ENCODE measurements at places on chromosomes 2 and 18.

- no peaks in the 10 kb centered on the region for H3K4me1 ChIP-seq
- no peak overlapping the region for H3K27ac ChIP-seq
- no peak overlapping the region for H3K4me3 ChIP-seq
- H3K36me3 ChIP-seq: no peaks in the 10 kb centered on the region
- DNase-seq: no peak
- H3K27me3 ChIP-seq: no peaks in the 10 kb centered on the region
Observed at GRCh38 chr18:34991561-34991960, 49.7 kb upstream of the MAPRE2 start.

DNA sequence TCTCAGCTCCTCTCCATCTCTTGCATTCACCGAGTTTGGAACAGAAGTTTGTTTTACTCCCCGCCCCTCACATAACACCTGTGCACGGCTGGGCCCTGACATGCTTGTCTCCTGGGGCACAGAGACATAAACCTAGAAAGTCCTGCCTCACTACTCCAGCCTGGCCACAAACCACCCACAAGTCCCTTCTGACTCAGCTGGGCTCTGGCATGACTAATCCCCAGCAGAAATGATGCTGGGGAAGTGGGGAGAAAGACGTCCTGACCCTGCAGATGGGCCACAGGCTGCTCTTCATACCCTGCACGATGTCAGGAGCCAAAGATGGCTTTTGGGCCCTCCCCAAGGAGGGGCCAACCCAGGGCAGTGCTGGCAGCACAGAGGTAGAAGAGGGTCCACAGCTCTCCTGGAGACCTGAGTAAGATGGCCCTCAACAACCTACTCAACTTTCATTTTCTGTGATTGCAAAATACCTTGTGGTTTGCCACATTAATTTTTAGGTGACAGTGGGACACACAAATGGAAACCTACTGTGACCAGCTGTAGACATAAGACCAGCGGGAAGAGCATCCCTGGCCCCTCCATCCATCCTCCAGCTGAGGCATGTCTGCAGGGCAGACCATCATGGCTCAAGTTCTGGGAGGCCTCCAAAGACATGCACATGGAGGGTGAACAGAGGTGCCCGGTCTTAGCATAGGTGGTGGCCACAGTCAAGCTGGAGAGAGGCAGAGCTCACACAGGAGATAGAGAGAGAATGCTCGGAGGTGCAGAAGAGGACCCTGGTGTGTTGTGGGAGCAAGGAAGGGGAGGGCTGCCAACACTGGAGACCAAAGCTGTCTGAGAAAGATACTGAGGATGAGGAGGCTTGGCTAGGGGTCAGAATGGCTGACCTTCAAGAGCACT lies 40.0 kb downstream of the DNMT3A start:
- no peaks in the 10 kb centered on the region for H3K36me3 ChIP-seq
- DNase-seq: no peak
- no peak overlapping the region for H3K27ac ChIP-seq
- H3K4me1 ChIP-seq: peaks cover 13% of the 10 kb centered on the region

- H3K4me3 ChIP-seq: no peak overlapping the region
- H3K36me3 ChIP-seq: no peaks in the 10 kb centered on the region
- no peak overlapping the region for H3K27ac ChIP-seq
- DNase-seq: no peak
- H3K4me1 ChIP-seq: no peaks in the 10 kb centered on the region
Observed at GRCh38 chr18:48796491-48797205, 154.1 kb downstream of the SMAD7 start.

GRCh38 chr2:43186679-43187374 lies 39.6 kb downstream of the ZFP36L2 start:
- no peak for DNase-seq
- no peak overlapping the region for H3K27ac ChIP-seq
- H3K27me3 ChIP-seq: no peaks in the 10 kb centered on the region
- H3K4me3 ChIP-seq: no peak overlapping the region

- DNase-seq: peak; percentile 68
- H3K4me1 ChIP-seq: no peaks in the 10 kb centered on the region
- no peak overlapping the region for H3K27ac ChIP-seq
Observed at GRCh38 chr2:98601532-98602132, 6.7 kb downstream of the COA5 start.

DNA sequence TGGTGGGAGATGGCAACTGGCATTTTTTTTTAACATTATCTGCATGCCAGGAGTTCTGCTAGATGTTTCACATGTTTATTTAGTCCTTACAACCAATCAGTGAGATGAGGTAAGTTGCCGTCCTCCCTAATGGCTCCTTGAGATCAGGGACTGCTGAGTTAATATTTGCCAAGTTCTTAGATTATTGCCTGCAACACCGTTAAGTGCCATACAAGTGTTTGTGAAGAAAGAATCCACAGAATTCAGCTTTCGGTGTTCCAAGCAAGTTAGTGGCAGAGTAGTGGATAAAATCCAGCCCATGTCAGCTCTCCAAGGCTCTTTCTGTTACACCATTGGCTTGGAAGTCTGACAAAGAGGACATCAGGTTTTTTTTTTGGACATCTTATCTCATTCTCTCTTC lies 95.9 kb downstream of the C1QL2 start:
- no peaks in the 10 kb centered on the region for H3K27me3 ChIP-seq
- no peak for DNase-seq
- no peak overlapping the region for H3K4me3 ChIP-seq
- no peaks in the 10 kb centered on the region for H3K4me1 ChIP-seq
- no peaks in the 10 kb centered on the region for H3K36me3 ChIP-seq

DNA sequence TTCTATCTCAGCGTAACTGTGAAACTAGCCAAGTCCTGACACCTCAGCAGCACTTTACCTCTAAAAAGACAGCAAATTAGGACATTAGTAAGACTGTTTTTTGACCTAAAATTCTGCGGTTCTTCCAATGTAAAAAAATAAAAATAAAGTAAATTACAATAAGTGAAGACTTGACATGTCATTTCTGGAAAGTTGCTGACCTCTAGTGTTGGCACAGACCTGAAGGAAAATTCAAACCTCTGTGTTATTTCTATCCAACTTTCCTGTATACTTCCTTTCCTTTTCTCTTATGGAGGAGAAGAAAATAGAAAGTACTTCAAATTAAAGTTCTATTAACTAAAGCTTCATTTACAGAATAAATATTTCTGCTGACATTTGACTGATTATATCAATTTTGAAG lies 110.6 kb downstream of the TMEM182 start:
- no peaks in the 10 kb centered on the region for H3K36me3 ChIP-seq
- H3K27ac ChIP-seq: no peak overlapping the region
- H3K4me1 ChIP-seq: no peaks in the 10 kb centered on the region
- no peaks in the 10 kb centered on the region for H3K27me3 ChIP-seq

DNA sequence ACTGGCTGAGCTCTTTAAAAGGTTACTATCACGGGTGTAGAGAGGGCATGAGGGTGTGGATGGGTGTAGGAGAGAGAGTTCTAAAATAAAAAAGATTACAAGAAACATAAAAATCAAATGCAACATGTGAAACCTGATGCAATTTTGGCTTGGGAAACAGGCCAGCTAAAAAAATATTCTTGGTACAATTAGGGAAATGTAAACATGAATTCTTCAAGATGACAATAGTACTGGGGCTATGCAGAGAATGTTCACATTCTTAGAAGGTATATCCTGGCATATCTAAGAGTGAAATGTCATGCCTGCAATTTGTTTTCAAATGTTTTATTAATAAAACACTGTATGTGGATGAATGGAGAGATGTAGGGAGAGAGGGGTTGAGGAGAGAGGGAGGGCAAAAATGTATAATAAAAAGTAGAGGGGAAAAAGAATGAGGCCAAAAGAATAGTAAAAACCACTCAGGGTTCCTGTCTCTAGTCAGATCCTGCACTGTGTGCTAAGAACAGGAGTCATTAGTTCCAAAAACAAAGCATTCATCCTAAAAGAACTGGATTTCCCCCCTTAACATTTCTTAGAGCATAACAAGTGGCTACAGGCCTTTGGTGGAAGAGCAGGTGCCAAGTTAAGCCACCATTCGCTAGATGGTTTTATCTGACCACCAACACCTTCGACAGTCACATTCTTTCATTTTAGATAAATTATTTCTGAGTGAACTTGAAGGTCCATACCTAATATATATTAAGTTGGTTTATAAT lies 77.3 kb downstream of the LPIN2 start:
- DNase-seq: no peak
- H3K27ac ChIP-seq: no peak overlapping the region
- no peaks in the 10 kb centered on the region for H3K27me3 ChIP-seq
- H3K36me3 ChIP-seq: no peaks in the 10 kb centered on the region
- H3K4me3 ChIP-seq: no peak overlapping the region
- no peaks in the 10 kb centered on the region for H3K4me1 ChIP-seq

GRCh38 chr2:128591022-128591860 lies 272.6 kb upstream of the HS6ST1 start:
- H3K36me3 ChIP-seq: no peaks in the 10 kb centered on the region
- DNase-seq: no peak
- no peaks in the 10 kb centered on the region for H3K27me3 ChIP-seq
- no peak overlapping the region for H3K27ac ChIP-seq

GRCh38 chr2:130799295-130799694 lies 37.4 kb upstream of the ARHGEF4 start:
- no peak for DNase-seq
- peaks cover 4% of the 10 kb centered on the region for H3K27me3 ChIP-seq
- peaks cover 30% of the 10 kb centered on the region for H3K4me1 ChIP-seq
- no peaks in the 10 kb centered on the region for H3K36me3 ChIP-seq
- H3K27ac ChIP-seq: no peak overlapping the region
- no peak overlapping the region for H3K4me3 ChIP-seq

GRCh38 chr2:237696461-237696860 lies 69.1 kb downstream of the LRRFIP1 start:
- no peak overlapping the region for H3K27ac ChIP-seq
- H3K4me1 ChIP-seq: peaks cover 15% of the 10 kb centered on the region
- no peak overlapping the region for H3K4me3 ChIP-seq

DNA sequence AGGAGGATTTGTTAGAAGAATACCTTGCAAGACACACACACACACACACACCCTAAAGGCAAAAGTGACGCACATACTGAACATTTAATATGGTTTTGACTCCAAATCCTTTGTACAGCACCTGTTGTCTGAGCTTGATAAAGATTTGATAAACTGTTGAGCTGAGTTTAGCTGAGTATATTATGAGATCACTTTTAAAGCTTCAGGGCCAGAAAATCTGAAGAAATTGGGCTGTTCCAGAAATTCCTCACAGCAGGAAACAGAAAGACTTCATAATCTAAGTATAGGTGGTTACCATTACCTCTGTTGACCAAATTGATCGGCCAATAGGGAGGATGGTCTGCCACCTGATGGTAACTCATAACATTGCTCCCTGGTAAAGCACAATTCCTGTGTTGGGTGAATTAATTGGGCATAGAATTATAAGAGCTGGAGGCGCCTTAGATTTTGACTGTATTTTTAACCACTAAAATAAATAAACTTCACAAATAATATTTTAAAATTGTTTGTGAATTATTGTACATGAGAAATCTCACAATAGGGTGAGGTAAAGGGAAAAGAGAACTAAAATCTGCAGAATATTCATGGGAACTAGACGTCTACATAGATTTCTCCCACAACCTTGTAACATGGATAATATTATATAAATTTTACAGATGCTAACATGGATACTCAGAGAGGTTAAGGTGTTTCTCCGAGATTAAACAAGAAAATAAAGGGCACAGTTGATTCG lies 21.8 kb upstream of the RPIA start:
- DNase-seq: peak; percentile 52
- H3K27me3 ChIP-seq: no peaks in the 10 kb centered on the region
- no peak overlapping the region for H3K4me3 ChIP-seq

GRCh38 chr2:85019121-85019520 lies 48.2 kb downstream of the KCMF1 start:
- DNase-seq: no peak
- no peak overlapping the region for H3K27ac ChIP-seq
- H3K4me3 ChIP-seq: no peak overlapping the region
- H3K36me3 ChIP-seq: no peaks in the 10 kb centered on the region

GRCh38 chr2:239824046-239824694 lies 201.0 kb downstream of the NDUFA10 start:
- no peak overlapping the region for H3K27ac ChIP-seq
- peak; percentile 70 for DNase-seq
- peaks cover 7% of the 10 kb centered on the region for H3K4me1 ChIP-seq
- no peaks in the 10 kb centered on the region for H3K27me3 ChIP-seq
- H3K4me3 ChIP-seq: no peak overlapping the region

- H3K36me3 ChIP-seq: no peaks in the 10 kb centered on the region
- H3K4me1 ChIP-seq: peaks cover 10% of the 10 kb centered on the region
- no peak overlapping the region for H3K4me3 ChIP-seq
- peak overlapping the region; percentile 35 for H3K27ac ChIP-seq
- H3K27me3 ChIP-seq: no peaks in the 10 kb centered on the region
Observed at GRCh38 chr2:171348056-171348455, 85.7 kb downstream of the METTL8 start.

DNA sequence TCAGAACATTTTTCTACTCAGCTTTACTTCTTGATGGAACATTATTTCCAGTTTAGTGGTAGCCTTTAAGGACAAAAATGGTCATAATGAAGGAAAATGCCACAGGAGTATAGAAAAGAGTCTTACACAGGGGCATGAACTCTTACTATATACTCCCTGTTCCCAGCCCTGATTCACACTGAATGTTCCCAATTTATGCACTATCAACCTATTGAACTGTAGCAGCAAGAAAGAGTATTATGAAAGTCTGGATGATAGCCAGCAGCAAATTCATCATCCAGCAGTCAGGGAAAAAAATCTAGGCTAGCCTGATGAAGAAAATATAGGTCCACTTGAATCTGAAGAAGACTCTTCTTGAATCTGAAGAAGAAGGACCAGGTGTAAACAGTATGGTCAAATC lies 1170.3 kb upstream of the CHAC2 start:
- no peak for DNase-seq
- no peaks in the 10 kb centered on the region for H3K36me3 ChIP-seq
- H3K27ac ChIP-seq: no peak overlapping the region
- peaks cover 14% of the 10 kb centered on the region for H3K4me1 ChIP-seq
- no peak overlapping the region for H3K4me3 ChIP-seq

GRCh38 chr18:4842287-4842686 lies 354.8 kb downstream of the AKAIN1 start:
- H3K27me3 ChIP-seq: no peaks in the 10 kb centered on the region
- no peak overlapping the region for H3K27ac ChIP-seq
- H3K4me1 ChIP-seq: peaks cover 7% of the 10 kb centered on the region
- DNase-seq: no peak
- no peaks in the 10 kb centered on the region for H3K36me3 ChIP-seq
- H3K4me3 ChIP-seq: no peak overlapping the region

- no peaks in the 10 kb centered on the region for H3K27me3 ChIP-seq
- H3K36me3 ChIP-seq: no peaks in the 10 kb centered on the region
- no peak overlapping the region for H3K4me3 ChIP-seq
- no peak for DNase-seq
- no peak overlapping the region for H3K27ac ChIP-seq
Observed at GRCh38 chr2:9251154-9252001, 44.8 kb downstream of the ASAP2 start.

DNA sequence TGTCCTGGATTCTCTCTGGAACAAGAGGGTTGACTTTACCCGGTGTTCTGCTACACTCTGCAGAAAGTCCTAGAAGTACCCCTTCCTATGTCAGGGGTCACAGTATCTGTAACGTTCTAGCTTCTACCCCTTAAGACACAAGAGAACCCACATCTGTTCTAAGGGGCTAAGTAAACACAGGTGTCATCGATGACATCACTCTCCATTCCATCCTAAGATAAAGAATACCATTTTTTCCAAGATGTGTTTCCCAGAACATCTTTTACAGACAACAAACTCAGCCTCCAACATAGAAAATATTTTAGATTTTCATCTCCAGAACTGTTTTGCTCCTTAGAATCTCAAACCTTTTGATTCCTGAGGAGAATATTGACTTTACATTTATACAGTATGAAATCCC lies 239.1 kb downstream of the TRIB2 start:
- no peaks in the 10 kb centered on the region for H3K36me3 ChIP-seq

All from neural progenitor cell (in vitro differentiated cells).